ENCODE measurements at places on chromosomes 5 and 9.

GRCh38 chr5:151026679-151027078 lies 6.3 kb downstream of the GPX3 start:
- no peak for DNase-seq

GRCh38 chr5:142479150-142479549 lies 154.3 kb upstream of the SPRY4 start:
- DNase-seq, result no peak

DNA sequence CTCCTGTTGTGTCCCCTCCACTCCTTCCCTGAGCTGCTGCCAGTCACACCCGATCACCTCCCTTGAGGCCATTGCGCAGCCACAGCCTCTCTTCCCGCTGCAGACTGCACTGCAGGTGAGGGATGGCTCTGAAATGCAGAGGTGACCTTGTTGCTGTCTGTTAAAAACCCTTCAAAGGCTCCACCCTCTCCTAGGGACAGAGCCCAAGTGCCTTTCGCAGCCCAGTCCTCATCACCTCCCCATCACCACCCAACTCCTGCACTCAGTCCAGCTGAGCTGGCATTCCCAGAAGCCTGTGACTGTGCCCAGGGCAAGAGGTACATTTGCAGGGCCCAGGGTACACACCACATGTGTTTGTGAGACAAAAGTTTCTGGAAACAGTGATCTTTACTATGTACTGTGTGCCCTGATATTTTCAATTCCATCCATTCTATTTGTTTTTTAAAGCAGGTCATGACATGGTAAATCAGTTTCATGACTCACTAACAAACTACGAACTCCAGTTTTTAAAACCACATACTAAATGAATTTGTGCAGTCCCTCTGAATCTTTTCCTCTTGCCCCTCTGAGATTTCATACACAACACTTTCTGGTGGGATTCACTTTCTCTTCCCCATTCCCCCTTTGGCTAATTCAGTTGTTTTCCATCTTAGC lies 73.0 kb upstream of the SPOCK1 start:
- no peak for DNase-seq

DNA sequence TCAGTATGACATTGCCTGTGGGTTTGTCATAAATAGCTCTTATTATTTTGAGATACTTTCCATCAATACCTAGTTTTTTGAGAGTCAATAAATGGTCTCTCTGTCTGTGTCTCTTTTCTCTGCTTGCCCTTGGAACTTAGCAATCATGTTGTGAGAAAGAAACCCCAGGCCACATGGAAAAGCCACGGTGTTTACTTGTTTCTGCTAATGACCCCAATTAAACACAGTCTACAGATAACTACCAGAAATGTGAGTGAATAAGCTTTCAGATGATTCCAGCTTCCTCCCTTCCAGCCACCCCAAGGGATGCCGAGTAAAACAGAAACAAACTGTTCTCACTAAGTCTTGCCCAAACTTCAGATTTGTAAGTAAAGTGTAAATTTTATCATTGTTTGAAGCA lies 584.9 kb downstream of the MAT2B start:
- no peak for DNase-seq

DNA sequence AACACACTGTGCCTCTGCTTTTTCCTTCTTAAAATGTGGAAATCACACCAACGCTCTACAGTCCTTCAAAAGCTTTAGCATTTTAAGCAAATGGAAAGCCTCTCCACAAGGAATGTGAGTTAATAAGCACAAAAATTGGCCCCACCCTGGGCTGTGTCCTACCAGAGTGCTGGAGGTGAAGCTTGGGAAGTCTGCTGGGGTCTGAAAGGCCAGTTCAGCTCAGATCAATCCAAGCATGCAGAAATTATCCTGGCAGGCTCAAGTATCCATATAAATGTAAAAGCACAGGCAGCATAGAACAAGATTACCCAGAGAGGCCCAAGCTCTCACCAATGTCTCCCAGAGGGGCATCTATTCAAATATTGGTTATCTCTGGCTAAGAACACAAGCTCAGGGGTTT lies 98.5 kb downstream of the ESM1 start:
- no peak for DNase-seq

GRCh38 chr5:174335682-174336364 lies 290.3 kb downstream of the NSG2 start:
- no peak for DNase-seq

- no peak for DNase-seq
Observed at GRCh38 chr5:18607570-18607969, 973.3 kb downstream of the TAF11L14 start.

GRCh38 chr5:142296914-142297417 lies 27.9 kb downstream of the SPRY4 start:
- no peak for DNase-seq

GRCh38 chr5:89686081-89686765 lies 723.3 kb downstream of the CETN3 start:
- DNase-seq, result peak; percentile 51

DNA sequence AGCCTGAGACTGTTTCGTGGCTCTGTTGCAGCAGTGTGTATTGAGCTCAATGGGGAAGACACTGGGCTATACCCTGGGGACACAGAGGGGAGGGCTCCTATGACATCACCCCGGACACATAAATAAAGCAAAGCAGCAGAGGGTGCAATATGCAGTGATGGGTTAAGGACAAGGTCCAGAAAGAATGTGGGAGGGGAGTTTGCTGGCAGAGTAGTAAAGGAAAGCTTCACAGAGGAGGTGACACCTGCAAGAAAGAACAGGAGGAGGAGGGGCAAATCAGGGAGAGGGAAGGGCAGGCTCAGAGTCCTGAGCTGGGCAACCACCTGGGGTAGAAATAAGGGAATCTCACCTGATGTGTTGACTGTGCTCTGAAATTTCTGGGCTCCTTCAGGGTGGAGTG lies 35.3 kb upstream of the CDKN2AIPNL start:
- DNase-seq, result no peak

DNA sequence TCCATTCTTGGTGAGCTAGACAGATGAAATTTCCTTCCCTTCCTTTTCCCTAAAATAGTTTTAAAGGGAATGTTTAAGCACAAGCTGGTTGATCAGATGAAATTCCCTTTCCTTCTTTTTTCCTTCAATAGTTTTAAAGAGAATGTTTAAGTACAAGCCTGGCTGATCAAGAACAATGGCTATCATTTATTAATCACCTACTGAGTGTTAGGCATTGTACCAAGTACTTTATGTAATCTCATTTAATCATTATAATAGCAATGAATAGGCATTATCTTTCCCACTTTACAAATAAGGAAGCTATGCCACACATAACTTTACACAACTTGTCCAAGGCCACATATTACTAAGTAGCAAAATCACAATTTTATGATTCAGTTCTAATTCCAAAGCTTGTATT lies 152.0 kb upstream of the ACOT12 start:
- DNase-seq, result no peak

DNA sequence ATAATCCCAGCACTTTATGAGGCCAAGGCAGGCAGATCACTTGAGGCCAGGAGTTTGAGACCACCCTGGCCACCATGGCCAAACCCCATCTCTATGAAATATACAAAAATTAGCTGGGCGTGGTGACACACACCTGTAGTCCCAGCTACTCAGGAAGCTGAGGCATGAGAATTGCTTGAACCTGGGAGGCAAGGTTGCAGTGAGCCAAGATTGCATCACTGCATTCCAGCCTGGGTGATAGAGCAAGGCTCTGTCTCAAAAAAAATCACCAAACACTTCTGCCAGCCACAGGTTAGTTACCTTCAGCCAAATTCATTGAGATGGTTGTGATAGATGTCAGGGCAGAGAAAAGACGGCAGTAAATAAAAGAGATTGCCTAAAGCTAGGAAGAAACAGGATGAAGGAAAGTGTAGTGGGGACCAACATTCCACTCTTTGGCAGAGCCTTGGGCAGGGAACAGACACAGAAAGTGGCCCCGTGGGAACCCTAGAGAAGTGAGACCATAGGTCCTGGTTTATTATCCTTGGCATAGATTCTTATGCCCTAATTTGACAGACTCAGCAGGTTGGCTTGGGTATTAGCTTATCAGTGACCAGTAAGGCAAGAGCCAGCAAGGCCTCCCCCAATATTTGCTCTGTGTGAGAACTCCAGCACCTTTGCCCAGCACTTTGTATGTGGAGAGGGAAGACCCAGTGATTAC lies 5.5 kb upstream of the CEP120 start:
- no peak for DNase-seq

- DNase-seq, result no peak
Observed at GRCh38 chr5:37838933-37839341, 904 bp downstream of the GDNF start.

DNA sequence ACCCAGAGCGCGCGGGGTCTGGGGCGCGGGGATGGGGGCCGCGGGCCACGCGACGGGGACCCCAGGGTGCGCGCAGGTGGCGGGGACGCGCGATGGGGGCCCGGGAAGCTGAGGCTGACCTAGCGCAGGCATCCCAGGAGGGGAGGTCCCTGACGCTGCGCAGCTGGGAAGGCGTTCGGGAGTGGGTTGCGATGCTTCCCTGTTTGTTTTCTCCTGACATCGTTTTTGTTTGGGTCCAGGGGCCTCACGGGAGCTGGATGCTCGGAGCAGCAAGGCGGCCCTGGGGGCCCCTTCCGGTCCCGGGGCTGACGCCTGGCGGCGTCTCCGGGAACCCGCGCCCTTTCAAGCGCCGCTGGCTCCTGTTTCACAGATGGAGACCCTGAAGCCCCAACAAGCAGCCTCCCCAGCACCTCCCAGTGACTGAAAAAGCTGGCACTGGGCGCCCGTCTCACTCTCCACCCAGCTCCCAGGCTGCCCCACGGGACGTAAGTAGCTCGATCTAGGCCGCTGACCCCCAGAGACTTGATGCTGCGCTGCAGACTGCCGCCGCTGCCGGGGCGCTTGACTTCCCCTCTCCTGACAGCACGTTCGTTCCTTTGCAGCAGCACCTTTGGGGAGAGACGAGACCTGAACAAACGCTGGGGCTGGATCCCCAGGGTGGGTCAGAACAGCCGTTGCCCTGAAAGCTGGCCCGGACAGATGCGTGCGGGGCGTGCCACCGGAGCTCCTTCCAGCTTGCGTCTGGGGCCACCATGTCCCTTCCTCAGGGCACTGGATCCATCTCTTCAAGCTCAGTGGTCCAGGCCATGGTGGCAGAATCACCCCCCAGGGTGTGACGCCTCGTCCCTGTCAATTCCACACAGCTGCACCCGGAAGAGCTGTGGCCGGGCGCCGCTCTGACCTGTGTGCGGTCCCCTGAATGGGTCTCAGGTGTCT lies 593 bp downstream of the BRD3OS start:
- no peak for DNase-seq

DNA sequence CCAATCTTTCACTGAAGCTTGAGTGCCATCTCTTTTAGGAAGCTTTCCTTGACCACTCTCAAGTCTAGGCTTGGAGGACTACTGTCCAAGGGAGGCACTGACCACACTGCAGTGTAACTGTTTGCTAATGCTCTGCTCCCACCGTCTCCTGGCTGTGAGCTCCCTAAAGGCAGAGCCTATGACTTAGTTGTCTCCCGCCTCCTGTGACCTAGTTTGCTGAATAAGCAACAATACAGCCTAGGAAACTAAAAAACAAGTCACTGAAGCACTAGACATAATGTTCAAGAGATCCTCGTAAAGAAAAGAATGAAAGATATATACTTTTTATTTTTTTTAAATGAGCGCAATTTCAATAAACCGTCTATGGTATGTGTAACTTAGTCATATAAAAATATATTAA lies 31.4 kb downstream of the LIX1 start:
- no peak for DNase-seq
